NCI-H1092 (cell line): ENCODE measurements at places on chromosomes 13 and 19.

GRCh38 chr13:50247223-50247622, 232.0 kb downstream of the KCNRG start:
- DNase-seq, result no peak

- DNase-seq, result no peak
Observed at GRCh38 chr13:49810567-49811526, 18.4 kb upstream of the KPNA3 start.

DNA sequence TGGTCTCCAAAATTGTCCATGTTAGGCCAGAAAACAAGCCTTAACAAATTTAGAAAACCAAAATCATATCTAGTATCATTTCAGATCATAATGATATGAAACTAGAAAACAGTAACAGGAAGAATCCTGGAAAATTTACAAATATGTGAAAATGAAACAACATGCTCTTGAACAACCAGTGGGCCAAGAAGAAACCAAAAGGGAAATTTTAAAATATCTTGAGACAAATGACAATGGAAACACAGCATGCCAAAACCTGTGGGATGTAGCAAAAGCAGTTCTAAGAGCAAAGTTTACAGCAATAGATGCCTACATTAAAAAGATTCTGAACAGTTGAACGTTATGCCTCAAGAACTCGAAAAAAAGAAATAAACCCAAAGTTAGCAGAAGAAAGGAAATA, 32.6 kb downstream of the VWA8 start:
- DNase-seq, result no peak

GRCh38 chr19:58203814-58204475, 21.1 kb downstream of the ZNF274 start:
- DNase-seq, result no peak

DNA sequence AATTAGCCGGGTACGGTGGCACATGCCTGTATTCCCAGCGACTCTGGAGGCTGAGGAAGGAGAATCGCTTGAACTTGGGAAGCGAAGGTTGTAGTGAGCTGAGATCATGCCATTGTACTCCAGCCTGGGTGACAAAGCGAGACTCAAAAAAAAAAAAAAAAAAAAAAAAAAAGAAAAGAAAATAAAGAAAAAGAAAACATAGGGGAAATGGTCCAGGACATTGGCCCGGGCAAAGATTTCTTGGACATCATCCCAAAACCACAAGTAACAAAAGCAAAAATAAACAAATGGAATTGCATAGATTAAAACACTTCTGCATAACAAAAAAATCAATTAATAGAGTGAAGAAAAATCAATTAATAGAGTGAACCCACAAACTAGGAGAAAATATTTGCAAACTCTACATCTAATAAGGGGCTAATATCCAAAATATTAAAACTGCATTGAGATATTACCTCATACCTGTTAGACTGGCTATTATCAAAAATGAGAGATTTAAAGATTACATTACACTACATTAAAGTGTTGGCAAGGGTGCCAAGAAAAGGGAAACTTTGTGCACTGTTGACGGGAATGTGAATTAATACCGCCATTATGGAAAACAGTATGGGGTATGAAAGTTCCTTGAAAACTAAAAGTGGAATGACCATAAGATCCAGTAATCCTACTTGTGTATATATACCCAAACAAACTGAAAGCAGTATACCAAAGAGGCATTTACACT, 18.5 kb upstream of the ABCC4 start:
- no peak for DNase-seq

DNA sequence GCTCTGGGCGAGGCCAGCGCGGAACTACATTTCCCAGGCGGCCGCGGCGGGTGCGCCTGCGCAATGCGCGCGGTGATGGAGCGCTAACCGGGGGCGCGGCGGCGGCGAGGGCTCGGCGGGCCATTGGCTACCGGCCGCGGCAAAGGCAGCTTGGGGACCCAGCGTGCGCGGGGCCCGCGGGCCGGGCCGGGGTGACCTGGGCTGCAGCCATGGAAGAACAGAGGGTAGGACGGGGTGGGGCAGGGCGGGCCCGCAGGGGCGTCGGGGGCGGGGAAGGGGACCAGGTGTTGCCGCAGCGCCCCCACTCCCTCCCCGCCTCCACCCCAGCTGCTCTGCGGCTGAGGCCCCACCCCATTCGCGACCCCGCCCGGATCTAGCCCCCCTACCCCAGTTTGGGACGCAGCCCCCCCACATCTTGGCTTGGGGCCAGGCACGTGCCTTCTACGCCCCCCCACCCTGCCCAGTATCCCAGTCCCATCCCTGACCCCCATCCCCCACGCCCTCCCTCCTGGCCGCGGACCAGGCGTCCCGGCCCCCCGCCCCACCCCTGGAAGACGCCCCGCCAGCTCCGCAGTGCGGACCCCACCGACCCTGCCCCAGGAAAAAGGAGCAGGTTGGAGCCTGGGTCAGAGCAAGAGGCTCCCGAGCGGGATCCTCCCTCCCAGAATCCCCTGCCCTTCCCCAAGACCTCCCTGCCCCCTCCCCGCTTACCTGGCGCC, at the start of gene FSD1:
FSD1 (plus strand) TSS at position 61 of the 719 bp plus-strand sequence; CDS start at position 210, 149 bp downstream.
- DNase-seq, result peak; percentile 53

DNA sequence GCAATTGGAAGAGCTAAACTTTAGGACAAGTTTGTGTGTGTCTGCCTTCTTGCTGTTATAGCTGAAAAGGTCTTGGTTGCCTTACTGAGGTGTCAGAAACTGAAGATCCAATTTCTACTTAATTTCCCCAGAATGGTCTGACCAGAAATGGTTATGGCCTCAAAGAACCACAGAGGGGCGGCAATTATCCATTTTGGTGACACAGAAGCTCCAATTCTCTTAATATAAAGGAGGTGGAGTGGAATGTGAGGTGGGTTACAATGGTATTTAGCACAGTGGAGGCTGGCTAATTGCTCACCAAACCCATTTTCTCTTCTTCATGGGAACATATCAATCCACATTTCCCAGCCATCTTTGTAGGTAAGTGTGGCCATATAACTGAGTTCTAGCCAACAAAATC, 1157.2 kb downstream of the OLFM4 start:
- DNase-seq, result no peak

DNA sequence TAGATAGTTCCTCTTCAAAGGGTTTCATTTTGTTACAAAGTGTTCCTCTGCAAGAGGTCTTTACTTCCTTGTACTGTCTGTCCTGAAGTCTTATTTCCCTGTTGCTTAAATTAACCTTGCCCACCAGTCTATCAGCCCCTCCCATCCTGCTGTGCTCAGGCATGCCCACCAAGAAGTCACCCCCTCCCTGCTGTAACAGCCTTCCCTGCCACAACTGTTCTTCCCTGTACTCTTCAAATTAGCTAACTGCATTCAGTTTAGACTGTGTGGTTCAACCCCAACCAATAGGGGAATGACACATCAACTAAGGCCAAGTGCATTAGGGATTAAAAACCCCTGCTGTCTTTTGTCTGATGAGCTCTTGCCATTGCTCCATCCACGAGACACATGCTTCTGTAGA, 34.4 kb upstream of the ZNF562 start:
- DNase-seq, result no peak

- no peak for DNase-seq
Observed at GRCh38 chr13:37456506-37456905, 142.1 kb downstream of the POSTN start.

- no peak for DNase-seq
Observed at GRCh38 chr19:28582344-28582743, 630.6 kb downstream of the UQCRFS1 start.

- no peak for DNase-seq
Observed at GRCh38 chr13:106710266-106710665, 142.3 kb upstream of the ARGLU1 start.

DNA sequence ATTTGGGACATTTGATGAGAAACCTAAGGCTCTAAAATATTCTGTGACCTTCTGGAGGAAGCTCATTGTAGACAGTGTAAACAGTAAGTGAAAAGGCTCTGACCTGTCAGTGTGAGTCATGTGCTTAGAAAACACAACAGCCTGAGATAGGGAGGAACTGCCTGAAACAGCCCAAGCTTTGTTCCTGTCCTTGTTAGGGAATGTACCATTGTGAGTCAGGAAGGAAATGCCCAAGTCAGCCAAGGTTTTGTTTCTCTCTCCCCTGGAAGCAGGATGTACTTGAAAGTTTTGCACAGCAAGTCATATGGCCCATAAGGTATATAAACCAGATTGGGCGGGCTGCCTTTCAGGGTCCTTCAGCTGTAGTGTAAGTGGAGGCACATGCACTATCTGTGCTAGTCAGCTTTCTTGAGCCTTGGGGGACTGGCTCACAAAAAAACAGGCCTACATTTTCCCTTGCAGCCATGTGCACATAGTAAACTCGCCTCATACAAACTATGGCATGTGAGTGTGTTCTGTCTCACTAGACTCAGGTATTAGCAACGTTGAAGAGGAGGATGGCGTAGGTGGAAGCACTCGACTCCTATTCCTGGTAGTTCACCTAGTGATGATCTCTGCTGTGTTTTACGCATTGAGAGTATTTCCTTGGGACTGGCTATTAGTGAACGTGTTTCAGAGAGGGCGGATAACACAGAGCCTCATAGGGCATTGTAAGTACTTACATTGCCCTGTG, 141.2 kb upstream of the KLHL1 start:
- no peak for DNase-seq

DNA sequence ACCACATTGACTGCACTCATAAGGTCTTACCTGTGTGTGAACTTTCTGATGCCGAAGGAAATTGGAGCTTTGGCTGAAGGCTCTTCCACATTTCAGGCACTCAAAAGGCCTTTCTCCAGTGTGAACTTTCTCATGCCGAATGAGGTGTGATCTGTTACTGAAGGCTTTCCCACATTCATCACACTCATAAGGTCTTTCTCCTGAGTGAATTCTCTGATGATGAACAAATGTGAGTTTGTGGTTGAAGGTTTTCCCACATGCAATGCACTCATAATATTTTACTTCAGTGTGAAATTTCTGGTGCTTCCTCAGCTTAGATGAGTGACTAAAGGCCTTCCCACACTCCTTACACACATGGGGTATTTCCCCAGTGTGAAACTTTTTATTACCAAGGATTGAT, 5.7 kb downstream of the ZNF132 start:
- DNase-seq, result no peak

DNA sequence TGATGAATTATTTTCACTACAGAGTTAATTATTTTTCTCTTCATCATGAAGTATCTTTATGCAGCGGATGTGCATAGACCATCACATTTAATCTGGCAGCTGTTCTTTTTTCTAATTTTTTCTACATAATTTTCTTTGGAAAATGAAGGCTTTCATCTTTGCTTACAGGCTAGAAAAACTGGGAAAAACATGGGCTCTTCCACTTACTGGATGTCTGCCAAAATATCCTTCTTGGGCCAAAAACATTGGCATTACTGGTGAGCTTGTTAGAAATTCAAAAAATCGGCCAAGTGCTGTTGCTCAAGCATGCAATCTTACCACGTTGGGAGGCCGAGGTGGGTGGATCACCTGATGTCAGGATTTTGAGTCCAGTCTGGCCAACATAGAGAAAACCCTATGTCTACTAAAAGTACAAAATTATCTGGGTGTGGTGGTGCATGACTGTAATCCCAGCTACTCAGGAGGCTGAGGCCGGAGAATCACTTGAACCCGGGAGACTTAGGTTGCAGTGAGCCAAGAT, 176.8 kb downstream of the ZNF737 start:
- no peak for DNase-seq

DNA sequence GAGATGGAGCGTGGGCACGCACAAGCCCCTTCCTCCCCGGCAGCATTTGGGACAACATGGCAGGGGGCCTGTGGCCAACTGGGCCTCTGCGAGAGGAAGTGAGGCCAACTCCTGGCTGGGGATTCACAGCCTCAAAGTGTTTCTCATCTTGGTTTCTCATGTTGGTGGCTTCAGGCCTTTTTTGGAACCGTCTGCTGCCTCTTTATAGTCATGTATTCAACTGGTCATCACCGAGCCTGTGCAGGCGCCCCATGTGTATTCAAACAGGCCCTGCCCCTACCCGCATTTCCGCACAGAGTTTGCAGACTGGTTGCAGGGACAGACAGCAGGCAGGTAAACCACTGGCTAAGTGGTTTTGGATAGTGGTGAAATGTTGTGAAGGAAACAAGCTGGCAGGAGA, 17.3 kb upstream of the RELB start:
- no peak for DNase-seq

DNA sequence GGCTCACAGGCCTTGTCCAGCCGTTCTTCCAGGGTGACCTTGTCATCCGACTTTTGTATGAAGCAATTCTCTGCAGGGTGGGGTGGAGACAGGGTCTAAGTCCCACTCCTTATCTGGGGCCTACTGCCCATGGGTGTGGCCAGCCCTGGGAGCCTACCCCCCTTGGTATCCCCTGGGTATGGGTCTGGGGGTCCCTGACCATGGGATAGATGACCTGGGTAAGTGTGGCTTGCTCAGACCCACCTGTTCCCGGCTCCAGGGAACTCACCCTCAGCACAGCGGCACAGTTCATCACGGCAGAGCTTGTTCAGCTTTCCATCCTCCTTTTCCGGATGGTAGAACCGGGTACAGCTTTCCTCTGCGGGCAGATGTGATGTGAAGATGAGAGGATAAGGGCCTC, 9.2 kb upstream of the TNFSF14 start:
- no peak for DNase-seq

GRCh38 chr19:8054169-8054568, 1.6 kb downstream of the CCL25 start:
- no peak for DNase-seq

- no peak for DNase-seq
Observed at GRCh38 chr13:45621950-45622349, 6.4 kb upstream of the ERICH6B start.

DNA sequence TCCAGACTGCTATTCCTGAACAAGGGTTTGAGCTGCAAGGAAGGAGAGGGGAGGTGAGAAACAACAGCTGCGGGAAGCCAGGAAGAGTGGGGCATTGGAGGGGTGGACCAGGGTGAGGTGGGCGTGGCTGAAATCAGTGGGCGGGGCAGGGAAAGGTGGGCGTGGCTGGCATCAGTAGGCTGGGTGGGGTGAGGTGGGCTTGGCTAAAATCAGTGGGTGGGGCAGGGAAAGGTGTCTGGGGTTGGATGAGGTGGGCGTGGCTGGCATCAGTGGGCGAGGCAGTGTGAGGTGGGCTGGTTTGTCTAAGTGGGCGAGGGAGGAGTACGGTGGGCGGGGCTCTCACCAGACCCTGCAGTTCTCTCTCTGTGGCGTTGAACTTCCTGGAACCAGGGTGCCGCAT, 87.6 kb downstream of the MUC16 start:
- DNase-seq, result no peak

- DNase-seq, result no peak
Observed at GRCh38 chr19:4090356-4091220, 23.9 kb upstream of the ZBTB7A start.

GRCh38 chr13:21227917-21228316, 51.5 kb downstream of the MRPL57 start:
- no peak for DNase-seq

- no peak for DNase-seq
Observed at GRCh38 chr13:30463787-30464495, 1.8 kb downstream of the HMGB1 start.

DNA sequence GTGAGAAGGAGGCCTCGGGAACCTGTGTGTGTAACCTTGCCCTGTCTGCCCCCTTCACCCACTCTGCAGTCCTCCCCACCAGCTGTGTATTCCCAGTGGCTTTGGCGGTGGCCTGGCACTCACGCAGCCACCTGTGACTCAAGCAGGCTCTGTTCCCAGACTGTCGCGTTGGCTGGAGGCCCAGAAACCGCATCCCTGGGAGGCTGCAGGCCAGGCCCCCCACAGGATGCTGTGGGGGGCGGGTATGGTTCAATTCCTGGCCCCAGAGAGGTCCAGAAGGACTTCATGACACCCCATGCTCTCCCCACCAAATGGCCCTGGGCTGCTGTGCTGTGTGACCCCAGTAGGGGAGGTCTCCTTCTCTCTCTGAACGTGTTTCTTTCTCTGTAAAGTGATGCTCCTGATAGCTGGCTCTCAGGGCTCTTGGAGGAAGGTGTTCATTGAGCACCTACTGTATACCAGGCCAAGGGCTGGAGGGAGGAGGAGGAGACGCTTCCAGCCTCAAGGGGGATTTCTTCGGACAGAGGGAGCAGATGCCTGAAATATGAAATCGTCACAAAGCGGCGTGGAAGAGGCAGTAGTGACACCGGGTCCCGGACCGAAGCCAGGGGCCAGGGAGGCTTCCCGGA, 1.9 kb upstream of the LINGO3 start:
- DNase-seq, result peak; percentile 55
